ENCODE measurements at places on chromosomes 6 and 20.

GRCh38 chr6:142692942-142693341 lies 252.0 kb downstream of the HIVEP2 start:
- DNase-seq, result peak; percentile 85

GRCh38 chr20:63072231-63072791 lies 65.5 kb upstream of the BHLHE23 start:
- DNase-seq, result no peak

- no peak for DNase-seq
Measured at GRCh38 chr6:15487262-15487661, 175.6 kb downstream of the DTNBP1 start.

GRCh38 chr6:148653138-148653776 lies 93.6 kb upstream of the UST start:
- no peak for DNase-seq

DNA sequence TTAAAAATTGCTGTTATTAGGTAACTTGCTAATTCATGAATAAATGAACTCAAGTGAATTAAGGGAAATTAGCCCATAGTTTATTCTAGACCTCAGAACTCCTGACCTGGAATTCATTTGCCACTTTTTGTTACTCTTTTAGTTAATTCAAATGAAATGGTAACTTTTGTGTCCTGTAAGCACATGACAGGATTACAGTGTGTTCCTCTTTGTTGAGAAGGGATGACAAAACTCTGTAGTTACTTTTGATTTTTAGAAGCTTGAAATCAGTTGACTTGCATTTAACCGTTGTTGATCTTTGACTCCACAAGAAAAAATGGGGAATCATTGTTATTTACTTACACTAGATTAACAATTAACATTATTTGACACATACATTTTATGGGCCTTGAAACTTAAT lies 6.2 kb downstream of the SLC9A8 start:
- DNase-seq, result no peak

DNA sequence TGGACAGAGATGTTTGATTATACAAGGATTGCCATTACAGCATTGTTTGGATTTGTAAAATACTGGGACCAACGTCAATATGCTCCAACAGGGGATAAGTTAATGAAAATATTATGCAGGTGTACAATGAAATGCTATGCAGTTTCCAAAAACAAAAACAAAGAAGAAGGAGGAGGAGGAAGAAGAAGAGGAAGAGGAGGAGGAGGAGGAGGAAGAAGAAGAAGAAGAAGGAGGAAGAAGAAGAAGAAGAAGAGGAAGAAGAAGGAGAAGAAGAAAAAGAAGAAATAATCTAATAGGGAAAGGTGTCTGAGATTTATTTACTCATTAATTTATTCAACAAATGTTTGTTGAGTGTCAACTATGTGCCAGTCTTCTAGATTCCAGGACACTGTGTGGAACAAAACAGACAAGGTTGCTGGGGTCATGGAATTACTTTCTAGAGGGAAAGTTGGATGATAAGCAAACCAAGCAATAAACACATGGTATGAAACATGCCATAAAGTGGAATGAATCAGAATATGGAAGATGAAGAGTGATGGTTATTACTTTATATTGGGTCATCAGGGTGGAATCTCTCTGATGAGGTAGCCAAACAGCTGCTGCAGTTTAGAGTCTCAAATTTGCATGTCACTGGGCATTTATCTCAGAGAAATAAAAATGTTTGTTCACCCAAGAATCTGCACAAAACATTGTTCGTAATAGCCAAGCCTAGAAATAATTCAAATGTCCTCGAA lies 6.3 kb upstream of the TRIM27 start:
- DNase-seq, result peak; percentile 13

- no peak for DNase-seq
Measured at GRCh38 chr6:108004861-108005260, 46.9 kb upstream of the SEC63 start.

GRCh38 chr20:24160563-24161281 lies 172.1 kb upstream of the GGTLC1 start:
- DNase-seq, result peak; percentile 87

- DNase-seq, result peak; percentile 58
Measured at GRCh38 chr20:11891077-11891775, 26.5 kb upstream of the BTBD3 start.

DNA sequence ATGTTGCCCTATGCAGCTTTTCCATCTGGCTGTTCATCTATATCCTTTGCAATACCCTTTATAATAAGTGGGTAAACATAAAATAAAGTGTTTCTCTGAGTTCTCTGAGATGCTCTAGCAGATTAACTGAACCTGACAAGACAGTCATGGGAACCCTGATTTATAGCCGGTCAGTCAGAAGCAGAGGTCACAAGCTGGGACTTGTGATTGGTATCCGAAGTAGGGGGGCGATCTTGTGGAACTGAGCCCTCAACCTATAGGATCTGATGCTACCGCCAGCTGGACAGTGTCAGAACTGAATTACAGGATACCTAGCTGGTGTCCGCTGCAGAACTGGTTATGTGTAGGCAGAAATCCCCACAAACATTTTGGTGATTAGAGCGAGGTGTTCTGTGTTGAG lies 39.0 kb downstream of the SLC17A5 start:
- DNase-seq, result no peak

GRCh38 chr6:128124713-128125112 lies 223.9 kb upstream of the THEMIS start:
- DNase-seq, result peak; percentile 5

DNA sequence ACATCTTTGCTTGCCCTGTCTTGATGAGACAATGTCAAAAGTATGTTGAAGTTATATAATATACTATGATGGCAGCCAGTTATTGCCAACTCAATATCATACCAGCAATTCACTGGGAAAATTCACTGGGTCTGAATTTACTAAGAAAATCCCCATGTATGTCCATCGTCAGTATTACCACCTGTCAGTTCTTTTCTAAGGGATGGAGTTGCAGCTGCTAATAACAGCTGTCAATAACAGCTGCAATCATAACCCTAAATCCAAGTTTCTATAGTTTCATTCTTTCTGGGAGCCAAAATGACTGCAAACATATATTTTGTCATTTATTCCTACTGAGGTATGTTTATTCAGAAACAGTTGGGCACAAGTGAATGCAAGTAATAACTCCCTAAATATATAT lies 132.6 kb upstream of the RIN2 start:
- DNase-seq, result no peak

GRCh38 chr6:49849213-49849907 lies 17.0 kb downstream of the CRISP1 start:
- DNase-seq, result peak; percentile 51

- peak; percentile 46 for DNase-seq
Measured at GRCh38 chr6:63904650-63905248, 269.1 kb downstream of the PHF3 start.

DNA sequence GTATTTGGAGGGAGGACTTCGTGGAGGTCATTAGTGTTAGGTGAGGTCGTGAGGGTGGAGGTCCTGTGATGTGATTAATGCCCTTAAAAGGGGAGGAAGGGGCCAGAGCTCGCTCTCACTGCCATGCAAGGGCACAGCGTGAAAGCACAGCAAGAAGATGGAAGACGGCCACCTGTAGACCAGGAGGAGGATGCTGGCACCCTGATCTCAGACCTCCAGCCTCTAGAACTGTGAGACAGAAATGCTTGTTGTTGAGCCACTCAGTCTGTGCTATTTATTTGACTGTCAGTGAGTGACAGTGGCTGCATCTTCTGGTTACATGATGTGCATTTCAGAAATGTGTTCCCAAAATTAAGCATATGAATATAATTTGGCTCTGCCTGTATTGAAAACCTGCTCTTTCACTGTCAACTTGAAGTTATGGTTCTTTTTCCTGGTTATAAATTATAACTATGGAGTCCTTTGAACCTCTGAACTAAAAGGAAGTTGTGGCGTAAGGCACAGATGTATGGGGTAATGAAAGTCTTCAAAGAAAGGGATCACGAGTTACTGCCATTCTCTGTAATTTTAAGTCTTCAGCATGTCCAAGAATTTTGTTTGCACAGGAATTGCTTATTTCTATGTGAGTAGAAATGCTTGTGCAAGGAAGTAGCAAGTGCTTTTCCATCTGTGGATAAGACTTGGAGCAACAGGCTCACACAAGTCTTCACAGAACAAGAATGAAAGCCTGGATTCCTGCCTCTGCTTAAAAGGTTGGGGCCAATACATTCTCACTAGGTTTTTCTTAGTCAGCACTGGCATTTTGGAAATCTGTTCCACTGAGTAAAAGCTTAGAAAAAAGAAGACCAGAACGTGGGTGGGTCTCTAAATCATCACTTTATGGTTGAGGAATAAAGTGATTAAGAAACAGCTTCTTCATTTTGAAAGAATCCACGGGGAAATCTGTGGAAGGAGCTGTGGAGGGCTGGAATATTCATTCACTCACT lies 10.3 kb downstream of the PPP1R14C start:
- DNase-seq, result peak; percentile 42

GRCh38 chr6:41589223-41589622 lies 43.0 kb downstream of the FOXP4 start:
- DNase-seq, result no peak

- no peak for DNase-seq
Measured at GRCh38 chr6:108884211-108885059, 36.2 kb downstream of the ARMC2 start.

DNA sequence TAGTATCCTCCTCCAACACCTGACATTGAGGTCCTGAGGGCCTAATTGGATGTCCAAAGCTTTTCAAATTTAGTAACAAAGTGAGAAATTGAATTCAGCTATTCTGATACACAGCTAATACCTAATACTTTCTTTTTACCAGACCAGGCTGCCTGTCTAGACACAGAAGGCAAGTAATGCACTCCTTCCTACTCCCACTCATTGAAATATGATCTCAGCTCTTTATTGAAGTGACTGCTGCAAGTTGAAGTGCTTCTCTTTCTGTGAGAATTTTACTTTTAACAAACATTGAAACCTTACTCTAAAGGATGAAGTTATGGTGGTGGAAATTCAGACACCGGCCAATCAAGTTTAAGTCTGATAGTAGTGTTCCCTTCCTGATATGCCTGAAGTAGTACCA lies 90.8 kb upstream of the OGFRL1 start:
- peak; percentile 50 for DNase-seq

GRCh38 chr6:18931086-18931485 lies 543.9 kb downstream of the RNF144B start:
- DNase-seq, result no peak

DNA sequence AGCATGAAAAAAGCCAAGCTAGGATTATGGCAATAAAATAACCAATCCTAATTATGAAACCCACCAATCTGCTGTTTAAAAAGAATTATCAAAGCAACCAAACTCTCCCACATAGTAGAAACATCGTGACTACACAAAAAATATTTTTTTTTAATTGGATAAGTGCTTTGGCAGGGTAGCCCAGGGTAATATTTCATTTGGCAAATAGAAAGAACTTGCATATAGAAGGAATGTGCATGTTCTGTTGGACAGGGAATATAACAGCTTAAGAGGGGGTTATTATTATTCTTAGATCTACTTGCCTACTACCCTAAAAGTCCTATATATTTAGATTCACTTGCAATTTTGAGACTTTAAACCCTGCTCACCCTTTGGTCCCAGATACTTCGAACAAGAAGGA lies 972 bp downstream of the GSTA3 start:
- DNase-seq, result no peak

DNA sequence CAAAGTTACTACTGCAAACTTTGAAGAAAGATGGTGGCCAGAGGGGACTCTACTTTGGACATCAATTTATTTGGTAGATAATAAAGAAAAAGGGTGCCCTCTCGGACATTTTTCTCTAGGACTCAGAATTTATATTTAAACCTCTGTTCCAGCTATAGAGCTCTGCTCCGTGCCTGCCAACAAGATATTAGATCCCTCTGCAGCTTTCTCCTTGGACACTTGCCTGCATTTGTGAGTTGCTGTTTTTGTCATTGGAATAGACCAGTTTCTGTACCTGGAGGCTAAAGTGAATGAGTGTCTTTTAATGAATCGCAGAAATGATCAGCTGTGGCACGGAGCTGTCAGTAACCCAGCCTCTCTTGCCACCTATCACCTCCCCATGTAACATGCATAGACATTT lies 253.5 kb downstream of the NRN1 start:
- DNase-seq, result no peak

DNA sequence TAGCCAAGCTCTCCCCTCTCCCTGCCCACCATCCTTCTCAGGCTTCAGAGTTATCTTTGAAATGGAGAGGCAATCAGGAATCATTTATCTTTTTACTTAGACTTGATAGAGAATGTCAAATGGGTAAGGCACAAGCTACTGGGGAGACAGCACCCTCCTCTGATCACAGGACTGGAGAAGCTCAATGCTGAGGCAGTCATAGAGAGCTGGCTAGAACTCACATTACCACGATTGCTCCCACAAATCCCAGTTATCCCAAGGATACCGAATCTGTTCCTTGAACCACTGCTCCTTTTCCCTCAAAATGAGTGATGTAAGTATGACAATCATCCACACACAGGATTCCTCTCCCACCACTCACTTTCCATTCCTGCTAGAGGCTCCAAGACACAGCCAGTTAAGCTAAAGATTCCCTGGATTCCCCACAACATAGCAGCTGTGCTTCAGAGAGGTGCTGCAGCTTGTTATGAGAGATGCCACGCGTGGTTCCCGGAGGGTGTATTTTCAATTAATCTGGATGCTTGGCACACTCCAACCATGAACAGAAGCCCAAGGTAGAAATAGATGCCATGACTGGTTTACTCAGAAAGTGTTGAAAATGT lies 96.2 kb upstream of the VGLL2 start:
- DNase-seq, result no peak

DNA sequence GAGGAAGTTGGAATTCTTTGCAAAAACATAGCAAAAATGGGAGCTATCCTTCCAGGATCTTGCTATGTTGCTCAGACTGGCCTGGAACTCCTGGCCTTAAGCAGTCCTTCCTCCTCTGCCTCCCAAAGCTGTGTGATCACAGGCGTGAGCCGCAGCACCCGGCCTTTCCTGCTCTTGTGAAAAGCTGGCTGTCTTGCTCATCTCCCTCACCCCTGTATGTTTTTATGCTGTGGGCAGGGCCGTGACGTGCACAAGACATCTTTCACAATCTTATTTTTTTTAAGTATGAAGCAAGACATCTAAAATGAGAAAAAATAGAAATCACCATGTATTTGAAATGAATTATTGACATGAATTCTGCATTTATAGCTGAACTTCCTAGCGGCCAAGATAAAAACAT lies 110.4 kb downstream of the SAMD5 start:
- no peak for DNase-seq

DNA sequence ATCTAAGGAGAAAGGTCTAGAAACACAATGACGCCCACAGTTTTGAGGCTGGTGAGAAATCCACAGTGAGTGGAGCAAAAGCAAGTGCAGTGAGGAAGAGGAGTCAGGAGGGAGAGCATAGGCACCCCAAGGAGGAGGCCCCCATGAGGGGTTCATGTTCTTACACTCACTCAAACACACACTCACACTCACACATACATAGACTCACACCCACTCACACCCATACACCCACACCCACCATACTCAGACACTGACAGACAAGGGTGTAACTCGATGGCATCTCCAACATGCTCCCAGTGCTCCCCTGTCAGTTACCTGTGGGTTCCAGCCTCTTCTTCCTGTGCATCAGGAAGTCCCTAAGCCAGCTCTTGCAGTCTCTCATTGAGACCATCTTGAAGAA lies 3.8 kb downstream of the ULBP3 start:
- no peak for DNase-seq

GRCh38 chr20:49562311-49563014 lies 5.5 kb downstream of the PTGIS start:
- DNase-seq, result peak; percentile 92

Data from GM03348 (cell line).